Activated CD4-positive, alpha-beta T cell treated with anti-CD3 and anti-CD28 coated beads for 4 hours (primary cell): ENCODE measurements at places on chromosomes 12 and 14.

- DNase-seq = no peak
Observed at GRCh38 chr14:92582706-92583452, 69.3 kb downstream of the RIN3 start.

GRCh38 chr14:47730296-47730695 is 54.9 kb upstream of the MDGA2 start:
- DNase-seq = no peak

- DNase-seq = no peak
Observed at GRCh38 chr14:38442208-38442607, 186.3 kb upstream of the CLEC14A start.

GRCh38 chr14:101507836-101508150 is 53.5 kb upstream of the DIO3 start:
- DNase-seq = no peak

GRCh38 chr14:80055226-80055625 is 156.1 kb downstream of the DIO2 start:
- DNase-seq = no peak

GRCh38 chr12:113659416-113659815 is 187.7 kb upstream of the LHX5 start:
- DNase-seq = no peak

GRCh38 chr12:112357214-112357613 is 25.0 kb downstream of the HECTD4 start:
- no peak for DNase-seq

- no peak for DNase-seq
Observed at GRCh38 chr12:14153803-14154202, 172.4 kb upstream of the GRIN2B start.

DNA sequence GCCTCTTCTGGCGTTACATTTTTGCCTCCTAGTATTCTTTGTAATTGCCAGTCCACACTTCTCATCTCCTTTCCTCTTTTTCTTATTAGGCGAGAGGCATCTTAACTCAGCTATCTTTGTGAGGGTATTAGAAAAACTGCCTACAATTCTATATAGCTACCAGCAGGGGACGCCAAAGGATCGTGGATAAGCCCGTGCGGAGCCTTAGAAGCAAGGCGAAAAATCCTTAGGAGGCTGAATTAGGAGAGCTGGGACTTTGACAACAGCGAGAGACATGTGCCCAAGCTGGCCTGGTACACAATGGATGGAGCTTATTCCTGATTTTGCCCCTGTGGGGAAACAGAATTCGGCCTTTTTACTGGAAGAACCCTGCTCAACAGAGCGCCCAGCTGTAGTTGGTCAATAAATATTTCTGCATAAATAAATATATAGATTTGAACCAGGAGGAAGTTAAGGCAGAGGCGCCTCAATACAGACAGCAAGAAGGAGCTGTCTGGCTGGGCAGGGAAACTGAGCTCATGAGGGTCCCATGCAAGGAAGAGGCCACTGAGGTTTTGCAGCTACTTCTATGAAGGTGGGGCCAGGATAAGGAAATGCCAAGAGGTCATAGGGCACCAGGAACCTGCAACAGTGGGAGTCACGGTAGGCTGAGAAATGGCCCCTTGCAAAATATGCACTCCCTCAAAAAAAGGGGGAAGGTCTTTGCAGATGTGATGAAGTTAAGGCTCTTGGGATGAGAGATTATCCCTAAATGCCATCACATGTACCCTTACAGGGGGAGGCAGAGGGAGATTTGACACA is 14.6 kb upstream of the RBM19 start:
- no peak for DNase-seq

DNA sequence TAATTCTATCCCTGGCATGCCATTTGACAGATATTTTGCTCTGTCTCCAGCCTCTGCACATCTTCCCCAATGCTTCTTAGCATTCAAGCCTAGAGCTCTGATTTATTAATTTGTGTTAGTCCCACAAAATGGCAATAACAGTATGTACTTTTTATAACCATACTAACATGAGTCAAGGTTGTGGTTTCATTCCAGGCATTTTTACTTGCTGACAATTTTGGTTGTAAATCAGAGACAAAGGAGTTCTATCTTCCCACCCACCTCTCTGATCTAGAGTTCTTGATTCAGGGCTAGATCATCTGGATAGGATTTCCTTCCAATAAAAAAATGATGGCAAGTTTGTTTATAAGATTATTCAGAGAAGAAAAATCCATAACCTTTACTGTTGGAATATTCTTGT is 18.5 kb upstream of the CISTR start:
- no peak for DNase-seq

- no peak for DNase-seq
Observed at GRCh38 chr12:52097045-52097666, 17.7 kb downstream of the SMIM41 start.

GRCh38 chr14:95951359-95951758 is 74.7 kb downstream of the TUNAR start:
- DNase-seq = no peak

DNA sequence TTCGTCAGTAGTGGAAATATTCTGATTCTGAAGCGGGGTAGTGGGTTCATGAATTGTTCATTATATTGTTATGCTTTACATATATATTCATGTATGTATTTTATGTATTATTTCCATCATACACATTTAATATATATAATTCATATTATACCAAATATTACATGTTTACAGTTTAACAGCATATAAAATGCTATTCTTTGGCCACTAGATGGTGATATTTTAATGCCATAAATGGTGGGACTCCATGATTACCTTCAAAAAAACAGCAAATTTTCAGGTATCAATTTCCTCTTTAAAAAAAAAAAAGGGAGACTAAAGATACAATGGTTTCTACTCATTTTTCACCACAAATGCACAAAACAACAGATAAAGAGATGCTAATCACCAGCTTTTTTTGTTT is 41.0 kb downstream of the BDKRB1 start:
- no peak for DNase-seq

- no peak for DNase-seq
Observed at GRCh38 chr12:5875851-5876250, 69.2 kb downstream of the ANO2 start.

GRCh38 chr12:53940443-53941014 is 1.9 kb downstream of the HOXC13 start:
- DNase-seq = no peak

GRCh38 chr12:108679106-108679681 is 45.5 kb upstream of the SELPLG start:
- DNase-seq = no peak

DNA sequence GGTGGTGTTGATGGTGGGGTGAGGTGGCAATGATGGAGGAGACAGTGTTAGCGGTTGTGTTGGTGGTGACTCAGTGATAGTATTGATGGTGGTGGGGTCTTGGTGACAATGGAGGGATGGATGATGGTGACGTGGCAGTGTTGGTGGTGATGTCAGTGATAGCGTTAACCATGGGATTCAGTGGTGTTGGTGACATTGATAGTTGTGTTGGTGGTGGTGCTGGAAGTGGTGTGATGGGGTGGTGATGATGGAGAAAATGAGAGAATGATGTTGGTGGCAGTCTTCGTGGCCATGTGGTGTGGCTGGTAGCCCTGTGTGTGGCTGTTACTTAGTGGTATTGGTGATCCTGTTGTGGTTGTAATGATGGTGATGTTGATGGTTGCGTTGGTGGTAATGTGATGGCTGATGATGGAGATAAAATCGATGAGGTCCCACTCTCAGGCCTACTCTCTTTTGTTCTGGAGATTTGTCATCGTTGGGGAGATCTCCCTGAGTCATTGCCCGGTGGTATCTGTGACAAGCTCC is 2.6 kb downstream of the DTX1 start:
- DNase-seq = no peak

DNA sequence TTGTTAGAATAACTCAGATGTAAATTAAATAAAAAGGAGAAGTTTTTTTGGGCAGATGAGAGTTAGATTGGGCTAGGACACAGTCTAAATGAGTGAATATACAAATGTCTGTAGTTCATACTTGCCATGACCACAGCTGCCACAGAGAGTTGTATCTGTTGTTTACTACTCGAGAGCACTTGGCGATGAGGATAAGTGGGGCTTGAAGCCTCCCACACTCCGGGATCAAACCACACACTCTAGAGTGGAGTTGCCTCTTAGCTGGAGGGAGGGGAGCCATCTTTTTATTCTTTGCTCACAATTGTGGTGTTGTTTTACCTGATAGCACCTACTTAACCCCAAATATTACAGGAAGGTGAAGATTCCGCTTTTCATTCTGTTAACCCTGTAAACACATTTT is 27.5 kb downstream of the BEST3 start:
- DNase-seq = no peak

DNA sequence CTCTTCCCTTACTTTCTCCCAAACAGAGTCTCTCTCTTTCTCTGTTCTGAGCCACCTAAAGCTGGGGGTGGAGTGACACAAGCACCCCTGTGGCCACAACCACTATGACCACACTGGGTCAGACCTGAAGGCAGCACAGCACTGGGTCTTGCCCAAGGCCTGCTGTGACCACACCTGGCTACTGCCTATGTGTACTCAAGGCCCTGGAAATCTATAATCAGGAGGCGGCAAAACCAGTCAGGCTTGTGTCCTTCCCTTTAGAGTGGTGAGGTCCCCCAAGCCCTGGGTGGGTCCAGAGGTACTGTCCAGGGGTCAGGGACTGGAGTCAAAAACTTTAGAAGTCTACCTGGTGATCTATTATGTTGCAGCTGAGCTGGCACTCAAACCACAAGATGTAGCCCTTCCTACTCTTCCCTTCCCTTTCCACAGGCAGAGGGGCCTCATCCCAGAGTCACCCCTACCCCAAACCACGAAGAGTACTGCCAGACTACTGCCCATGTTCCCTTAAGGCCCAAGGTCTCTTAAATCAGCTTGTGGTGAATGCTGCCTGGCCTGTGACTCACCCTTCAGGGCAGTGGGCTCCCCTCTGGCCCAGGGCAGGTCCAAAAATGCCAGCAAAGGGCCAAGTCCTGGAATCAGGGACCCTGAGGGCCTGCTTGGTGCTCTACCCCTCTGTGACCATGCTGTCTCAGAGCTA is 179.8 kb upstream of the DYRK2 start:
- no peak for DNase-seq

GRCh38 chr12:113914176-113914575 is 51.9 kb downstream of the RBM19 start:
- DNase-seq = no peak

- DNase-seq = no peak
Observed at GRCh38 chr12:104681012-104681690, 224.4 kb downstream of the CHST11 start.

DNA sequence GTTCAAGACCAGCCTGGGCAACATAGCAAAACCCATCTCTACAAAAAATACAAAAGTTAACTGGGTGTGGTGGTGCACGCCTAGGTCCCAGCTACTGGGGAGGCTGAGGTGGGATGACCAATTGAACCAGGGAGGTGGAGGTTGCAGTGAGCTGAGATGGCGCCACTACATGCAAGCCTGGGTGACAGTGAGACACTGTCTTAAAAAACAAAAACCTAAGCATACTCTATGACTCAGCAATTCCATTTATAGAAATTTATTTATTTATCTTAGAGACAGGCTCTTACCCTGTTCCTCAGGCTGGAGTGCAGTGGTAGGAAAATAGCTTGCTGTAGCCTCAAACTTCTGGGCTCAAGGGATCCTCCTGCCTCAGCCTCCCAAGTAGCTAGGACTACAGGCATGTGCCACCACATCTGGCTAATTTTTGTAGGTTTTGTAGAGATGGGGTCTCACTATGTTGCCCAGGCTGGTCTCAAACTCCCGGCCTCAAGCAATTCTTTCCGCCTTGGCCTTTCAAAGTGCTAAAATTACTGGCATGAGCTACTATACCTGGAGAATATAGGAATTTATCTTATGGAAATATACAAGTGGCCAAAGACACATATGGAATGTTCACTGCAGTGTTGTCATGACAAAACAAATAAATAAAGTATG is 43.3 kb downstream of the NCKAP5L start:
- no peak for DNase-seq

GRCh38 chr12:29562110-29562804 is 64.8 kb upstream of the OVCH1 start:
- DNase-seq = no peak

- no peak for DNase-seq
Observed at GRCh38 chr12:123111498-123112165, 39.3 kb downstream of the PITPNM2 start.

DNA sequence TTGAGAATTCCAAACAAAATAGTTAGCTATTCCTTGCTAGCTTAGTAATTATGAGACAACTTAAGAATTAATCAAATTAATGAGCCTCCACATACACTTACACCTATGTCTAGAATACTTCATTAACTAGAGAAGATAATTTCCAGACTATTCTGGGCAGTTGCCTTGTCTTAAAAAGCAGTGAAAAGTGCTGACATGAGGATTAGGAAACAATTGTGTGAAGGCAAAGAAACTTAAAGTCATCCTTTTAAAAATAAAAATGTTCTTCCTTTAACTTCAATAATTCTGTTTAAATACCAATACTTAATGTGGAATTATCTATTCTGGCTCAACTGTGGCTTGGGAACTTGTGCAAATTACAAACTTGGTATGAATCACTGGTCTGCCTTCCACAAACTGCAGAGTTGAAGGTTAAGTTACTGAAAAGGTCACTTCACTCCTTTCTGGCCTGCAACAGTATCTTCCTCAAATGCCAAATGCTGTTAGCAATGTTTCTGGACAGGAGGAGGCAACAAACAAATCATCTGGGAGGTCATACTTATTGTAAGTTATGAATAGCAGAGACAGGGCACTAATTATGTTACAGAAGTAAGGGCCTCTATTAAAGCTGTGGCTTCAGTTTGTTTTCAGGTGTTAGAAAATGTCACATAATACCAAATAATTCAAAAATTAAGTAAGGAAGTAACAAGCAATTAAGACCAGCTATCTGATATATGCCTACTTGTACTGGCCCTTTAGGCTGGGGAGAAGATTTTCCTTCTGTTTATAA is 19.2 kb downstream of the PPTC7 start:
- no peak for DNase-seq

GRCh38 chr14:63928744-63929174 is 76.0 kb downstream of the SYNE2 start:
- no peak for DNase-seq
